Activated CD4-positive, alpha-beta memory T cell treated with anti-CD3 and anti-CD28 coated beads, Interleukin-2, amount 10 ng/mL, durations not matched to agents 7 days and 5 days (primary cell): ENCODE measurements at places on chromosomes 12 and 14. TPM values are rescaled to one million over a fixed set of nuclear protein-coding genes. Genes with fewer than 3 reads are reported as not detected.

DNA sequence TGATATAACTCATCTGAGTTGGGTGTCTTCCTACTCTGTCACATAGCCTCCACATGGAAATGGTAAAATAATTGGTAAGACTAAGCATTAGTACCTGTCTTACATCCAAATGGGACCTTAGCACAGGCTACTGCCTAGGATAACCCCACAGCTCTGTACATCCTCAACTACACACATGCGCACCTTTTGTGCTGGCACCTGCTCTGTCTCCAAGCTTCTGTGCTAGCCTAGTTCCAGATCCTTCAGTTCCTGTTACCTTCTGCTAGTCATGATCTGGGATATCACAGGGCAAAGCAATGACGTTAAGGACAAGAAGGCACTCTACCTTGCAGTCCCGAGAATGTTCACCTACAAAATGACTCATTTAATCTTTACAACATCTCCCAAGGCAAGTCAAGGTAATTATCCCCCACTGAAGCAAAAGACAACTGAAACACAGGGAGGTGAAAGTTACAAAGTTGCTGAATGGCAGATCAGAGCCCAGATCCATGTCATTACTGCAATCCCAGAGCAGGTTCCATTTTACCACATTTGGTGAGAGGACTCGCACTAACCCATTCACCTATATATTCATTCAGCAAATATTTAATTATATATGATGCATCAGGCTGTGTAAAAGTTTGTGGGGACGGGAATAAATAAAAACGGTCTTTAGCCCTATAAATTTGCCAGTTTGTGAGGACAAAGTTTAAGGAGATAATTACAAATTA is 61.7 kb downstream of the PPM1H start:
- H3K36me3 ChIP-seq: no peaks in the 10 kb centered on the region
- H3K27me3 ChIP-seq: peaks cover 9% of the 10 kb centered on the region

KRT82 gene
- not detected for total RNA-seq

PA2G4 gene
- 243 TPM for total RNA-seq

DNA sequence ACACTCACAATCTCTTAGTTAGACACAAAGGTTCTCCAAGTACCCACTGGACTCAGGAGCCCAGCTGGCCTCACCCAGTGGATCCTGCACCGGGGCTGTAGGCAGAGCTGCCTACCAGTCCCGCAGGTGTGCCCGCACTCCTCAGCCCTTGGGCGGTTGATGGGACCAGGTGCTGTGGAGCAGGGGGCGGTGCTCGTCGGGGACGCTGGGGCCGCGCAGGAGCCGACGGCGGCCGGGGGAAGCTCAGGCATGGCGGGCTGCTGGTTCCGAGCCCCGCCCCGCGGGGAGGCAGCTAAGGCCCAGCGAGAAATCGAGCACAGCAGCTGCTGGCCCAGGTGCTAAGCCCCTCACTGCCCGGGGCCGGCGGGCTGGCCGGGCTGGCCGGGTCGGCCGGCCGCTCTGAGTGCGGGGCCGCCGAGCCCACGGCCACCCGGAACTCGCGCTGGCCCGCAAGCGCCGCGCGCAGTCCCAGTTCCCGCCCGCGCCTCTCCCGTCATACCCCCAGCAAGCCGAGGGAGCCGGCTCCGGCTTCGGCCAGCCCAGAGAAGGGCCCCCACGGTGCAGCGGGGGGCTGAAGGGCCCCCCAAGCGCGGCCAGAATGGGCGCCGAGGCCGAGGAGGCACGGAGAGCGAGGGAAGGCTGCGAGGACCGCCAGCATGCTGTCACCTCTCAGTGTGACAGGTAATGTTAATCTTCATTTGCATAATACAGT is 506.8 kb downstream of the LRFN5 start:
- no peaks in the 10 kb centered on the region for H3K4me1 ChIP-seq
- H3K4me3 ChIP-seq: no peak overlapping the region
- no peaks in the 10 kb centered on the region for H3K36me3 ChIP-seq
- no peak overlapping the region for H3K27ac ChIP-seq
- no peak for DNase-seq

- DNase-seq: peak; percentile 90
- H3K27me3 ChIP-seq: no peaks in the 10 kb centered on the region
- H3K4me1 ChIP-seq: peaks cover 82% of the 10 kb centered on the region
- H3K4me3 ChIP-seq: peak overlapping the region; percentile 78
- H3K27ac ChIP-seq: peak overlapping the region; percentile 84
- H3K36me3 ChIP-seq: peaks cover 59% of the 10 kb centered on the region
These were observed 1.2 kb downstream of the ITGB7 start for GRCh38 chr12:53205747-53206419.

DNA sequence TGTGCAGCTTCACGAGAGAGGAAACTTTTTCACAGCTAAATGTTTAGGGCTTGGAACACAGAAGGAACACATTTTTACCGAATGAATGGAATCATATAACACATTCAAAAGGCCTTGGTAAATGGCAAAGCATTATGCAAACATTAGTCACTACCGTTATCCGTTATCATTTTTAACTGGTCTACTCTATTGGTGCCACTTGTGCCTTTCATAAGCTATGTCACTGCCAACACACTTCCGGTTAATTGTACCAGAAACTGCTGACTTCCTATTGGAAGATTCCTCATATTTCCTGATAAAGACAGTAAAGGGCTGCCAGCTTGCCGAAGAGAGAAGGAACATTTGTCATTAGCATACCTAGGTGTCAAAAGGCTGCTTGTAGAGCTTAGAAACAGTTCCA is 169.2 kb downstream of the APAF1 start:
- no peaks in the 10 kb centered on the region for H3K4me1 ChIP-seq
- H3K36me3 ChIP-seq: no peaks in the 10 kb centered on the region
- DNase-seq: no peak
- H3K27ac ChIP-seq: no peak overlapping the region
- H3K27me3 ChIP-seq: peaks cover 20% of the 10 kb centered on the region
- no peak overlapping the region for H3K4me3 ChIP-seq

- no peaks in the 10 kb centered on the region for H3K27me3 ChIP-seq
- no peak overlapping the region for H3K4me3 ChIP-seq
- DNase-seq: no peak
- peaks cover 46% of the 10 kb centered on the region for H3K36me3 ChIP-seq
- H3K4me1 ChIP-seq: peaks cover 4% of the 10 kb centered on the region
- H3K27ac ChIP-seq: no peak overlapping the region
These were observed 267.1 kb upstream of the RGS6 start for GRCh38 chr14:71665157-71665556.
